B cell (primary cell): ENCODE measurements at places on chromosomes 6 and 20. TPM values are rescaled to one million over a fixed set of nuclear protein-coding genes. Genes with fewer than 3 reads are reported as not detected.

Gene LGSN
- not detected in 2 replicates for total RNA-seq

DNA sequence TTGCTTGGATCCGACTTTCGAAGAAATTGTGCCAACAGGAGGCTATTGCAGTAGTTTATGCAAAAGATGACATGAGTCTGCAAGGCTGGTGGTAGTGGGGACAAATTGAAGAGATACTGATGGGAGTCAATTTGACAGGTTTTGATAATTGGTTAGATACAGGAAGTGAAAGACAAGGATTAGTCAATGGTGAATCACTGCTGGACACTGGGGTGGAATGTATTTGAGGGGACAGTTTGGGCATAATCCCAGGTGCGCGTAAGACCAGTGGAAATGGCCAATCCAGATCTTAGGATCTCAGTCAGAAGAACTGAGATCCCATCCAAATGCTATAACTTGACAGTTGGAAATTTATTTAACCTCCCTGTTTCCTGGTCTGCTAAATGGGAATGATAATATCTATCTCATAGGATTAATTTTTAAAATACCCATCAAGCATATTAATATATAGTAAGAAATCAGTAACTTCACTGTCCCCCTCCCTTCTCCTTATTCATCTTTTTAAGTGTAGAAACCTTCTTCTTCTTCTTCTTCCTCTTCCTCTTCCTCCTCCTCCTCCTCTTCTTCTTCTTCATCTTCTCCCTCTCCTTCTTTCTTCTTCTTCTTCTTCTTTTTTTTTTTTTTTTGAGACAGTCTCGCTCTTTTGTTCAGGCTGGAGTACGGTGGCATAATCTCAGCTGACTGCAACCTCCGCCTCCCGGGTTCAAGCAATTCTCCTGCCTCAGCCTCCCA, 30.9 kb upstream of the ERVFRD-1 start:
- no peak overlapping the region for H3K4me3 ChIP-seq
- H3K27ac ChIP-seq, result no peak overlapping the region
- H3K27me3 ChIP-seq, result no peaks in the 10 kb centered on the region
- H3K4me1 ChIP-seq, result peaks cover 5% of the 10 kb centered on the region

Gene SLC22A23
- 0.75 and 1.4 TPM in 2 replicates for total RNA-seq

Gene ECHDC1
- total RNA-seq, result 60.0 and 60.5 TPM in 2 replicates
